CD4-positive, alpha-beta T cell treated with Interleukin-17A for 1 hour (primary cell): ENCODE measurements at places on chromosomes 2 and 18.

- DNase-seq = no peak
Observed at GRCh38 chr2:240285725-240286124, 145.3 kb upstream of the OTOS start.

DNA sequence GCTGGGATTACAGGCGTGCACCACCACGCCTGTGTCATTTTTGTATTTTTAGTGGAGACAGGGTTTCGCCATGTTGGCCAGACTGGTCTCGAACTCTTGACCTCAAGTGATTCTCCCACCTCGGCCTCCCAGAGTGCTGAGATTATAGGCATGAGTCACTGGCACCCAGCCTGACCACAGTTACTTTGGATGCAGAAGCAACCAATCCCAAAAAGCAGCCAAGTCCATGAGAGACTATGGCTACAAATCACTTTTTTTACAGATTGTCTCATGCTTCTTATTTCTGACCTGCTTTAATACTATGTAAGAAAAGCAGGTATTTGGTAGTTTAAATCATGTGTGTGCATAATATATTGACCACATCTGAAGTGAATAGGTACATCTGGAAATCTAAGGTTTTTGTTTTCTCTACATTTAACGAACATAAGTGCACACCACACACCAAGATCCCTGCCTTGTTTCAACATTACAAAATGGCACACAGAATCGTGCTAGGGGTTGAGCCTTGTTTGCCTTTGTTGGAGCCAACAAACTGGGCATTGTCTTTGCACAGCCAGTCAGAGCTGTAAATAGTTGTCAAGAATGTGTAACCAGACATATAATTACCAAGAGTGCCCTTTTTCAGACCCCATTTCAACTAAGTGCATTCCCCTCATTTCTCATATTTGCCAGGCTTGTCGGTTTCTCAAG is 18.3 kb upstream of the MAP4K4 start:
- DNase-seq = no peak

GRCh38 chr2:131122496-131122895 is 17.4 kb downstream of the PLEKHB2 start:
- DNase-seq = no peak

DNA sequence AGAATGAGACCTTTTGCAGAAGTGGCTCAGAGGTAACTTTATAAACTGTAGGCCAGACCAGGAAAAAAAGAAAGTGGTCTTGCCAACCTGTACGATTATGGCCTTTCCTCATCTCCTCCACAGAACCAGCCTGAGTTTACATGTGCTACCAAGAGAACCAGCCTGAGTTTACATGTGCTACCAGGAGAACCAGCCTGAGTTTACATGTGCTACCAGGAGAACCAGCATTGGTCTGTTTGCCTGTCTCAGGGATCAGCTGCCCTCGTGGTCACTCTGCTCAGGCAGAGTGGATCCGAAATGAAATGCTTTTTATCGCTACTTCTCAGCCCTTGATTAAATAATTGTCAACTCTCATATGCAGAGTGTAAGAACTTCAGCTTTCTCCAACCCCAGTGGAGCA is 209.9 kb downstream of the SUCLG1 start:
- DNase-seq = no peak

DNA sequence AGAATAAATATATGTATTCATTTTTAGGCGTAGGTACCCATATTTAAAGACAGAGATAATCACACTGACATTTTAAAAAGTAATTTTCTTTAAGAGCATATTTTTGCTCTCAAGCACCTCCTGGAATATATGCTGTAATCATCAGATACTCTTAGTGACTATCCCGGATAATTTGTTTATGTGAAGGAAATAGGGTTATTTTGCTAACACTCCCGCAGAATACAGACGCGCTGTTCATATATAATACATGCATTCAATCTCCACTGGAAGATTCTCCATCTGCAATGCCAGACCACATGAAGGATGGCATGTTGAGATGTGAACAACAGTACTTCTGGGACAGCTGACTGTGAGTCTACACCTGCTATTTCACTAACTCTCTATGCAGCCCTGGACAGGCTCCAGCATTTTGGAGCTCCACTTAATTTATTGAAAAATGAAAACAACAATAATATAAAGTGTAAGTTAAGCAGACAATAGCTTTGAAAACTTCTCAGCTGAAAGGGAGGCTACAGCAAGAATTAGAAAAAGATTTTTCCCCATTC is 430.6 kb downstream of the TMX3 start:
- no peak for DNase-seq

DNA sequence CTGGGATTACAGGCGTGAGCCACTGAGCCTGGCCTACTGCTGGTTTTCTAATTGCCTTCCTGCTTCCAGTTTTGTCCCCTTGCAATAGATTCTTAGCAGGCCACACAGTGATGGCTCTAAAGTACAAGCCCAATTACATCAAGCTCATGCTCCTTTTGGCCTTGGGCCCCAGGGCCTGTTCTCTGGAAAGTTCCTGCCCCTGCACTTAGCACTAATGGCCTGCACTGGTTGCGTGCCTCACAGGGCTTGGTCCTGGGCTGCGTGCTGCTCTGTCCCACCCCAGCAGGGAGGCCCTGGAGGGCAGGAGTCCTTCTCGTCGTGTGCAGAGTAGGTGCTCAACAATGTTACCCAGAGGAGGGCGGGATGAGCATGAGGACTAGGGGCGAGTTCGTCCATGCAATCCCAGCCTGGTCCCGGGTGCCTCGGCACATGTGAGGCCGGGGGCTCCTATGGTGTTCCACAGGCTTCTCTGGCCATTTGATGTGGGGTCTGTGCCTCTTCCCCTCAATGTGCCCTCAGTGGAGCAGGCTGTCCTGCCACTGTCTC is 51.7 kb downstream of the PDCL3 start:
- no peak for DNase-seq

GRCh38 chr18:42112657-42113420 is 157.8 kb downstream of the PIK3C3 start:
- DNase-seq = no peak

DNA sequence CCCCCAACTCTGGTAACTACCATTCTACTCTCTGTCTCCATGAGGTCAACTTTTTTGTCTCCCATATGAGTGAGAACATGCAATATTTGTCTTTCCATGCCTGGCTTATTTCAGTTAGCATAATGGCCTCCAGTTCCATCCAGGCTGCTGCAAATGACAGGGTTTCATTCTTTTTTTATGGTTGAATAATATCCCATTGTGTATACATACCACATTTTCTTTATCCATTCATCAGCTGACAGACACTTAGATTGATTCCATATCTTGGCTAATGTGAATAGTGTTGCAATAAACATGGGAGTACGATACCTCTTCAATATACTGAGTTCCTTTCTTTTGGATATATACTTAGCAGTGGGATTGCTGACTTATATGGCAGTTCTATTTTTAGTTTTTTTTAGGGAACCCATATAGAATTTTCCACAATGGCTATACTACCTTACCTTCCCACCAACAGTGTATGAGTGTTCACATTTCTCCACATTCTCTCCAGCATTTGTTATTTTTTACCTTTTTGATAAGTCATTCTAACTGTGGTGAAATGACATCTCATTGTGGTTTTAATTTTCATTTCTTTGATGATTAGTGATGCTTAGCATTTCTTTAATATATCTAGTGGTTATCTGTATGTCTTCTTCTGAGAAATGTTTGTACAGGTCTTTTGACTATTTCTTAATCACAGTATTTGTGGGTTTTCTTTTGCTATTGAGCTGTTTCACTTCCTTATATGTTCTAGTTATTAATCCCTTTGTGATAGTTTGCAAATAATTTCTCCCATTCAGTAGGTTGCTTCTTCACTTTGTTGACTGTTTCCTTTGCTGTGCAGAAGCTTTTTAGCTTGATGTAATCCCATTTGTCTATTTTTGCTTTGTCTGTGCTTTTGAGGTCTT is 112.2 kb downstream of the SRBD1 start:
- DNase-seq = no peak
